Iris pigment epithelial cell (primary cell): ENCODE measurements at places on chromosomes 12 and 14.

- no peak for DNase-seq
Measured at GRCh38 chr14:32571551-32571950, 242.5 kb downstream of the AKAP6 start.

GRCh38 chr12:31362759-31363415 is 36.9 kb upstream of the SINHCAF start:
- DNase-seq = no peak

DNA sequence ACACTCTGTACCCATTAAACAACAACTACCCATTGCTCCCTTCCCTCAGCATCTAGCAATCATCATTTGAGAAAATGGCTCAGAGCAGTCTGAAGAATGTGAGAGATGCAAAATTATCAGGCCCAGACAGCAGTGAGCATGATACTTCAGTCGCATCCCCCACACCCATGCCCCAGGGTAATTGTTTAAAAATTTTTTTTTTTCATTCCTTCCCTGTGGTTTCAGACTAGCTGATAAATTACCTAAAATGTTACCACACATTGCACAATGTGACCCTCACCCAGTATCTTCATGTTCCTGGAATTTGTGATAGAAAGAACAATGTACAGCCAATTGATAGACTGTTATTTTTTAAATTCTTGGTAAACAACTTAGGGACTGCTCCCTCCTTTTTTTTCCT is 11.3 kb upstream of the USP15 start:
- DNase-seq = peak; percentile 42

GRCh38 chr12:87943023-87943422 is 86.2 kb downstream of the C12orf50 start:
- no peak for DNase-seq

- no peak for DNase-seq
Measured at GRCh38 chr14:99427632-99428300, 52.9 kb downstream of the SETD3 start.

DNA sequence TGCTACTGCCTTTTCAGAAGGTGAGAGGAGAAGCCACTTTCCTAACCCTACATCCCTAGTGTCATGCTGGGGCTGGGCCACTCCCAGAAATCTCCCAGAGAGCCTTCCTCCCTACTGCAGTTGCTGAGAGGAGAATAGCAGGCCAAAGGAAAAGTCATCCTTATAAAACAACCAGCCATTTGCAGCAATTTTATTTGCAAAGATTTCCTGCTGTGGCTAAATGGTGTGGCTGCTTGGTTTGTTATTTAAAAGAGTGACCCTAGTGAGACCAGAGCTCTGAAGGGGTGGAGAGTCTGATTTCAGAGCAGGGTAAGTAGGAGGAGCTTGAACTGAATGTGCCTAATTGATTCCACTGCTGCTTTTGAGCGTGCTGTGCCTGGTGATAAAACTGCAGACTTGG is 232.0 kb downstream of the GRIN2B start:
- no peak for DNase-seq

DNA sequence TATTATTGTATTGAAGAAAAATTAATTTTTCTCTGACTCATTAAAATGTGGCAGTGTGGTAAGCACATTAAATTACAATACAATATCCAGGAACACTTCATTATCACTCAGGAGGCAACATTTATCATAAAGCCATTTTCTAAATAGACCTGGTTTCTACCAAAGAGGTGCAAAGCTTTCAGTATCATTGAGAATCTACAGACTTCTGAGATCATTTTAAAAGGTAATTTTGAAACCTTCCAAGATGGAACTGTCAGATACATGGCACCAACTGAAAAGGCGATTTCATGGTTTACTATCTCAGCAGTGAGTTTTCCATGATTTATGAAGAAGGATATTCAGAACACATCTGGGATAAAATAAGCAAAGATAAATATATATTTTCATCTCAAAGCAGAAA is 85.8 kb downstream of the KITLG start:
- DNase-seq = no peak

GRCh38 chr12:123150275-123150743 is 581 bp downstream of the PITPNM2 start:
- DNase-seq = no peak

- no peak for DNase-seq
Measured at GRCh38 chr12:68620519-68621471, 10.1 kb downstream of the RAP1B start.

GRCh38 chr12:4591180-4591687 is 29.2 kb downstream of the DYRK4 start:
- no peak for DNase-seq

- no peak for DNase-seq
Measured at GRCh38 chr12:130712346-130713065, 3.6 kb downstream of the RIMBP2 start.

- DNase-seq = no peak
Measured at GRCh38 chr14:92683041-92683440, 65.4 kb downstream of the LGMN start.

GRCh38 chr12:51951843-51952722 is 584 bp downstream of the ACVR1B start:
- DNase-seq = no peak

GRCh38 chr12:90015228-90015627 is 306.6 kb upstream of the ATP2B1 start:
- DNase-seq = no peak

DNA sequence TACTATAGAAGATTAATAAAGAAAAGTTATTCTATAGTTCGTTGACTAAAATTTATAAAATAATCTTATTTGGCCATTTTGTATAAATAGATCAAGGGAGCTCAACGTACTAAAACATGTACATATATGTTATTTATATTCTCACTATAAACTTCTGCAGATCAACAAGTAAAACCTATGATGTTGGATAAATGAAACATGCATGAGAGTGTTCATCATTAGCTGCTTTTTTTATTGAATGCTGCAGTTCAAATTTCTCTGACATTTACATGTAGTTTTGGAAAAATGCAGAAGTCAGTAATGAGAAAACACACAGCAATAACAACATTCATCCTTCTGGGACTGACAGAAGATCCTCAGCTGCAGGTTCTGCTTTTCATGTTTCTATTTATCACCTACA is at the start of gene OR6C68:
TSS of gene OR6C68 (plus strand) at position 301 of the 400 bp plus-strand sequence. CDS start at position 301, 0 bp downstream.
- DNase-seq = no peak

DNA sequence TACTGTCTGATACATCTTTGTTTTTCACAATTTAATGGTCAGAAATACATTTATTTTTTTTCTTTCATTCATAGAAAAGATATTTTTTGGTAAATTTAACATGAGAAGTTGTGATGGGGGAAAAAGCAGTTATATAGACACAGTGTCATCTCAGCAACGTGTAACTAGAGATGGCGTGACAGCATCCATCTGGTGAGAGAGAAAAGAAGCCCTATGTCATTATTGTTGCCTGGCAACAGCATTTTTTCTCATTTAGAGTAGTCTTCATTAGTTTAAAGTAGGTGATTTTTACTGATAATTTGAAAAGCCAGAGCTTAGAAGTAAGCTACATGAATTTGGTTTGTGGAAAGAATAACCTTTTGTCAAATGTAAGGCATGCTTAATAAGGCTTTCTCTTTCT is 128.6 kb downstream of the ACSS3 start:
- no peak for DNase-seq

- no peak for DNase-seq
Measured at GRCh38 chr12:54448344-54448743, 25.1 kb downstream of the GTSF1 start.

GRCh38 chr12:132488127-132489077 is 1.5 kb upstream of the FBRSL1 start:
- no peak for DNase-seq

- DNase-seq = no peak
Measured at GRCh38 chr12:4203772-4204376, 69.7 kb upstream of the CCND2 start.

DNA sequence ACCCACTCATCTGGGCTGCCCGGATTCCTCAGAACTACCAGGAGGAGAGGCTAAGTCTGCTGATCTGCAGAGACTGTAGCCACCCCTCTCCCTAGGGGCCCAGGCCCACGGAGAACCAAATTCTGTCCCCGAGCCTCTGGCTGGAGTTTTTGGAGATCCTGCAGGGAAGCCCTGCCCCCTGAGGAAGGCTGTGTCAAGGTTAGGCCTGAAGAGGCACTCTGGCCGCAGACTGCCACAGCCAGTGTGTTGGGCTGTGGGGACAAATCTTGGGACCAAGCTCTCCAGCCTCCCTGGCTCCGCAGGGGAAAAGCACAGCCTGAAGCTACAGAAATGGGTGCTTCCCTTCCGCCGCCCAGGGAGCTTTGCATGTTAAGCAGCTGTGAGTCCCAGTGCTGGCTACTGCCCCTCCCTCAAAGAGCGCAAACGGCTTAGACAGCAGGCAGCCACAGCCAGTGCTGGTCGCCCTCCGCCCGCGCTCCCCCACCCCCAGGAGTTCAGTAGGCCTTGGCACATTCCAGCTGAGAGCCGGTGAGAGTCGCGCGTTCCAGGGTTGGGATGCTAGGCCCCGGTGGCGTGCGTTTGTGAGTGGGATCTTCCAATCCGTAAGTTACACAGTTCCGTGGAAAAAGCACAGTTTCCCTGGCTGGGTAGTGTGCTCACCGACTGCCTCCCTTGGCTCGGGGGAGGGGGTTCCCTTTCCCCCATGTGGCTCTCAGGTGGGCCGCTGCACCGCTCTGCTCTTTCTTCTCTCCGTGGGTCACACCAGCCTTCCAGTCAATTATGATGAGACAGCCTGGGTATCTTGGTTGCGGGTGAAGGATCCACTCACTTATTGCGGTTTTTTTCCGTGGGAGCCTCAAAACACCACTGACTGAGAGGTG is 13.2 kb downstream of the CLEC4E start:
- DNase-seq = no peak

- DNase-seq = no peak
Measured at GRCh38 chr14:60655119-60655897, 6.0 kb upstream of the SIX1 start.

DNA sequence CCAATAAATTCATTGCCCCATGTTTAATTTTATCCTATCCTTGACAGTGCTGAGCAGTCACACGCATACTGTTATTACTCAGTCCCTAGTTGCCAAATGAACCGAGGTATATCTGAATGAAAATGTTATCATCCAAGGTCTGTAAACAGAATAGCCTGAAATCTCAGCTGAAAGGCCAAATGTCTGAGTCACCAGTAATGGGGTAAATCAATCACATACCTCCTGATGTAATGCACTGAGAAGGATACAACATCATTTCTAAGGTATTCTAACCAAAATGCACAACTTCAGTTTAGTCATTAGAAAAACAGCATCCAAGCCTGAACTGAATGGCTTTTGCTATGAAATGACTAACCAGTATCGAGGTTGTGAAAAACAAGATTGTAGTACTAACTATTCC is 228.6 kb downstream of the DPF3 start:
- DNase-seq = peak; percentile 99

DNA sequence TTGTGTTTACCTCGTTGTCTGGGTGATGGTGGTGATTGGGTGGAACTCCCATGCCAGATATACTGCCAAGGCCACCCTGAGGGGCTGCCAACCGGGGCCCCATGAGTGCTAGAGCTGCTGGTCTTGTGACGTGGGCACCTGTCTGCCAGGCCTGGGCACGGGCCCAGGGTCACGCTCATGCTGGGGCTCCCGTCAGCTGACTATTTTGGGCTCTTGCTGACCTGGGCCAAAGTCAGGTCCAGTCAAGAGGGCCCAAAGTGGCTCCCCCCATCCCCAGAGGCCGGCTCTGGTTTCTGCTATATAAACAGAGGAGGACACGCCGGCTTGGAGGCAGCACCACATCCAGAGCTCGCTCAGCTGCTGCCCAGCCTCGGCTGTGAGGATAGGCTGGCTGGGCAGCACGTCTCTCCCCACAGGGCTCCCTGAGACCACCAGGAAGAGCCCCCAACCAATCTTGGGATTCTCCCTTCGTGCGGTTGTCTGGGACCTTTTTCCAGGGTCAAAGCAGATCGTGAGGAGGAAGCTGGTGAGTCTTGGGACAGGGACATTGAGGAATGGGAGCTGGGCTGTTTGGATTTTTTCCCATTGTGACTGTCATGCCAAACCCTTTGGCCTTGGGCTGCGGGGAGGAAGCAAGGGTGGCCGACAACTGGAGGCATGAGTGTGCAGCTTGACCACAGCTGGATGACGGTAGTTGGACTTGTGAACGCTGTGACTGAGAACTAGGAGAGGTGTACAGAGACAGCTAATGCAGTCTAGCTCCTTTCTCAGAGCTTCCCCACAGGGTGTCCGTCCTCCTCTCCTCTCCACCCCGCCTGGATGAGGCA is 7.6 kb upstream of the NR4A1 start:
- no peak for DNase-seq

GRCh38 chr12:68403711-68404110 is 71.5 kb upstream of the MDM1 start:
- no peak for DNase-seq

- no peak for DNase-seq
Measured at GRCh38 chr14:22177870-22178269, 411.2 kb downstream of the DAD1 start.

DNA sequence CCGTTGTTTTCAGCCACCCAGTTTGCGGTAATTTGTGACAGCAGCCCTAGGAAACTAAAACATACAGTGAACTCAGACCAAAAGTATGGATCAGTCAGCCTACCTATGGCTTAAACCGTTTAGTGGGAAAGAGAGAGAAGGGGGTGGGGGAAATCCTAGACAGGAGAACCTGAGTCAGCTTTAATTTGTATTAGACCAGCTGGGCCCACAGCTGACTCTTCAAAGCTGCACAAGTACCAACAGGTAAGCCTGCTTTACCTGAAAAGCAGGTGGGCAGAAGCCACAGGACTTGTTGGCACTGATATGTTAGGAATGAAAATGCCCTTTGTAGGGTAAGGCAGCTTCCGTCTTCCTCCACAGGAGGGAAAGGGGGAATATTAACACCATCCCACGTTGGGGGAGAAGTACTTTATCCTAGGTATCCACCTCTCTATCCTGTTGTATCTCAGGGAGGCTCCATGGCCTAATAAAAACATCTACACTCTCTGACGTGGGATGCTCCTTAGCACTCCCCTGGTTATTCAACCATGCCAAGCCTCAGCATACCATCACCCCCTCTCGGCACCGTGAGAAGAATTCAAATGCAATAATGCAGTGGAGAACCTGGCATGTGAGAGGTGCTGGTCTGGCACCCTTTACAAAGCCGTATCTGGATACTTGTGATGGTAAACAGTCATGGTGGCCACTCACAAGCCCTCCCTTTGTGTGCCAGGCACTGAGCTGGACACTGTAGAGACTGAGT is 70.3 kb downstream of the STON2 start:
- DNase-seq = no peak

DNA sequence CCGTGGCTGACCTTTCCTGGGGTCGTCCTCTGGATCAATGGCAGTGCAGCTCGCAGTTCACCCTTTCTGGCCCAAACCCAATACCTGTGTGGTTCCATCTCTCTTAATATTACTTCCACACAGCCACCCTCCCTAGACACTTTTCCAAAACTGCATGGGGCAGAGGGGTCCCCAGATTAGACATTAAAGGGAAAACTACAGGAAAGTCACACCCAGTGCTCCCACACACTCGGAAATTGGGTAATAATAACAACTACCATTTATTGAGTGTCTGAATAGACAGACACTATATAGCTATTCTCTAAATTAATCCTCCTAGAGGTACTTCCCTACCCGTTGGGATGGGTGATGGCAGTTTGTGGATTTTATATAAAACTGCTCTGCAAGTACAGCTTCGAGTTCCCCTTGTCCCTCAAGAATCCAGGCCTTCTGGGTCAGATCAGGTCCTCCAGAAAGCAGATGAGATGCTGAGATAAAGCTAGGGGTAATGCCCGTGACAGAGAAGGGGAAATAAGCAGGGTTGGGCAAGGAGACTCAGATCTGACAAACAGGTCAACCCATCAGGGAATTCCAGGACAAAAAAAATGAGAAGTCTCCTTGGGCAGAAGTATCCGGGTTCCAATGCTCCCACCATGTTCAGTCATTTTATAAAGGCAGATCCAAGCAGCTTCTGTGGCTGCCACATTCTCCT is 795 bp upstream of the PXN start:
- DNase-seq = no peak
